PC-3 (cell line): ENCODE measurements at places on chromosomes 3 and 15.

- no peaks in the 10 kb centered on the region for H3K36me3 ChIP-seq
- peaks cover 20% of the 10 kb centered on the region for H3K27me3 ChIP-seq
- peaks cover 5% of the 10 kb centered on the region; the same call in 1 of the 2 replicates for H3K4me1 ChIP-seq
- no peak overlapping the region for H3K27ac ChIP-seq
- no peak for DNase-seq
- no peak overlapping the region for H3K4me3 ChIP-seq
Observed at GRCh38 chr15:94027581-94027980, 203.8 kb upstream of the MCTP2 start.

- H3K27ac ChIP-seq, result no peak overlapping the region
- DNase-seq, result no peak
- H3K36me3 ChIP-seq, result no peaks in the 10 kb centered on the region
- H3K4me1 ChIP-seq, result peaks cover 12% of the 10 kb centered on the region
- no peak overlapping the region for H3K4me3 ChIP-seq
Observed at GRCh38 chr15:84904419-84904818, 20.0 kb downstream of the SLC28A1 start.

DNA sequence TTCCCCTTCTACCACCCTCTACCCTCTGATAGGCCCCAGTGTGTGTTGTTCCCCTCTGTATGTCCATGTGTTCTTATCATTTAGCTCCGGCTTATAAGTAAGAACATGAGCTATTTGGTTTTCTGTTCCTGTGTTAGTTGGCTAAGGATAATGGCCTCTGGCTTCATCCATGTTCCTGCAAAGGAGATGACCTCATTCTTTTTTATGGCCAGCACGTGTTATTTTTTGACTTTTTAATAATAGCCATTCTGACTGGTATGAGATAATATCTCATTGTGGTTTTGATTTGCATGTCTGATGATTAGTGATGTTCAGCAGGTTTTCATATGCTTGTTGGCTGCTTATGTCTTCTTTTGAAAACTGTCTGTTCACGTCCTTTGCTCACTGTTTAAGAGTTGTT, 63.1 kb upstream of the NPHP3 start:
- DNase-seq, result no peak
- no peaks in the 10 kb centered on the region for H3K4me1 ChIP-seq
- H3K36me3 ChIP-seq, result no peaks in the 10 kb centered on the region
- peaks cover 17% of the 10 kb centered on the region; the same call in 1 of the 2 replicates for H3K27me3 ChIP-seq
- H3K27ac ChIP-seq, result no peak overlapping the region
- no peak overlapping the region for H3K4me3 ChIP-seq

- DNase-seq, result peak; percentile 14
- peaks cover 36% of the 10 kb centered on the region for H3K27me3 ChIP-seq
- no peak overlapping the region for H3K27ac ChIP-seq
- no peaks in the 10 kb centered on the region for H3K36me3 ChIP-seq
- H3K4me1 ChIP-seq, result no peaks in the 10 kb centered on the region
Observed at GRCh38 chr3:46733026-46733800, 15.5 kb upstream of the PRSS50 start.
